ENCODE measurements at places on chromosomes 4 and X.
A peak's percentile ranks its signal among the peaks of the same experiment; 100 is the strongest.

GRCh38 chr4:41728573-41728913 lies 20.0 kb downstream of the PHOX2B start:
- no peak for DNase-seq
- H3K36me3 ChIP-seq: no peaks in the 10 kb centered on the region
- peaks cover 62% of the 10 kb centered on the region for H3K27me3 ChIP-seq
- H3K4me1 ChIP-seq: no peaks in the 10 kb centered on the region

GRCh38 chr4:188987011-188987410 lies 847.8 kb downstream of the TRIML1 start:
- H3K27ac ChIP-seq: no peak overlapping the region
- H3K36me3 ChIP-seq: no peaks in the 10 kb centered on the region
- no peak overlapping the region for H3K4me3 ChIP-seq

GRCh38 chr4:626201-627091 lies 1.1 kb downstream of the PDE6B start:
- no peak overlapping the region for H3K27ac ChIP-seq
- no peaks in the 10 kb centered on the region for H3K4me1 ChIP-seq
- no peaks in the 10 kb centered on the region for H3K36me3 ChIP-seq
- no peaks in the 10 kb centered on the region for H3K27me3 ChIP-seq

- no peaks in the 10 kb centered on the region for H3K36me3 ChIP-seq
- H3K4me1 ChIP-seq: peaks cover 34% of the 10 kb centered on the region
- DNase-seq: no peak
- no peak overlapping the region for H3K27ac ChIP-seq
- peaks cover 17% of the 10 kb centered on the region for H3K27me3 ChIP-seq
- peak overlapping the region; percentile 31 for H3K4me3 ChIP-seq
Observed at GRCh38 chr4:80266902-80267380, 477 bp downstream of the FGF5 start.

DNA sequence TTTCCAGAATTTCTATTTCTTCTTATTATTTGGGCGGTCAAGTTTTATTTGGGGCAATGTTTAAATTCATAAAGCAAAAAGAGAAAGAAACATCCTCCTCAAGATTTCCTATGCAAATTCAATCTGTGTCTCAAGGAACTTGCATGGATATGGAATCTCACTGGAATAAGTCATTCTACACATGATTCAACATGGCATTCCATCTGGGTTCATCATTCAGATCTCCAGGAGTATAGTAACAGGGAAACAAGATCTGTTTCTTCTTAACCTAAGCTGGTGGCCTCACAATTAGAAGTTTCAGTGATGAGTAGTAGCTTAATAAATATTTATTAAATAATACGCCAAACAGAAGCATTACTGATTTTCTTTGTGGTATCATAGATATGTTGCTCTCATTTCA lies 19.8 kb downstream of the KLHL34 start:
- no peaks in the 10 kb centered on the region for H3K27me3 ChIP-seq

- peaks cover 10% of the 10 kb centered on the region for H3K4me1 ChIP-seq
- H3K4me3 ChIP-seq: no peak overlapping the region
- H3K27ac ChIP-seq: no peak overlapping the region
- H3K36me3 ChIP-seq: no peaks in the 10 kb centered on the region
- DNase-seq: no peak
Observed at GRCh38 chr4:37988670-37989069, 28.5 kb downstream of the PTTG2 start.

GRCh38 chr4:56786955-56787354 lies 34.5 kb downstream of the SPINK2 start:
- H3K4me1 ChIP-seq: peaks cover 11% of the 10 kb centered on the region
- peak overlapping the region; percentile 57 for H3K27ac ChIP-seq
- no peak for DNase-seq
- H3K36me3 ChIP-seq: no peaks in the 10 kb centered on the region
- H3K4me3 ChIP-seq: no peak overlapping the region
- H3K27me3 ChIP-seq: no peaks in the 10 kb centered on the region

- no peaks in the 10 kb centered on the region for H3K36me3 ChIP-seq
- H3K4me3 ChIP-seq: no peak overlapping the region
- no peak overlapping the region for H3K27ac ChIP-seq
Observed at GRCh38 chr4:84146300-84146959, 352.7 kb downstream of the NKX6-1 start.

- H3K36me3 ChIP-seq: no peaks in the 10 kb centered on the region
- H3K27ac ChIP-seq: no peak overlapping the region
- DNase-seq: no peak
- H3K27me3 ChIP-seq: no peaks in the 10 kb centered on the region
- H3K4me1 ChIP-seq: no peaks in the 10 kb centered on the region
Observed at GRCh38 chr4:16264798-16265197, 38.5 kb upstream of the TAPT1 start.

GRCh38 chrX:150074175-150074574 lies 135.9 kb upstream of the EOLA2 start:
- no peak overlapping the region for H3K4me3 ChIP-seq
- H3K36me3 ChIP-seq: no peaks in the 10 kb centered on the region
- H3K27ac ChIP-seq: no peak overlapping the region

- no peak for DNase-seq
- H3K4me1 ChIP-seq: no peaks in the 10 kb centered on the region
- peaks cover 16% of the 10 kb centered on the region for H3K27me3 ChIP-seq
- H3K27ac ChIP-seq: no peak overlapping the region
Observed at GRCh38 chr4:145390571-145390970, 91.1 kb upstream of the SMAD1 start.

DNA sequence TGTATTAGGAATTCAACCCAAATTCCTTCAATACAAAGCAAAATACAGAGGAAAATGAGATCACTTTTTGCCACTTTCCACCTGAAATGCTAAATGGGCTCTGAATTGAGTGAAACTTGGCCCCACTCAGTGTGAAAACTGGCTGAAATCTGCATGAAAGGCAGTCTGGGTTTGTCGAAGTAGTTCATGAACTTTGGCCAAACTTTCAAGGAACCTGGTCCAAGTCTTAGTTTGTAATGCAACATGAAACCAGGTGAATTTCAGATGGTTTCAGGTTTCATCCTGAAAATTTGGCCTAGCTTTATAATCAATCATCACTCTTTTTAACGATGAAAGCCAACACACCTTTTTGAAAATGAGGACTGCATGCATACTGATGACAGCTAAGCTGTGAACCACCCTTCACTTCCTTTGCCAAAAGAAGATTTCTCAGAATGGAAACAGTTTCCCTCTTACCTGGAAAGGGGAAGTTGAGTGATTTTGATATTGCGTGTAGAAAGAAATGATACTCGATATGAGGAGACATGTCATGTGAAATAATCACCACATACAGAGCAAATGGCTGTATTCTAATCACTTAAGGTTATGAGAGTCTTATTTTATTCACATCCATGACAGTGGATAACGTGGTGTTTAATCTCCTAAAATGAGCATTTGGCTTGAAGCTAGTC lies 209.9 kb upstream of the ETNPPL start:
- no peak overlapping the region for H3K4me3 ChIP-seq
- no peaks in the 10 kb centered on the region for H3K4me1 ChIP-seq
- H3K36me3 ChIP-seq: no peaks in the 10 kb centered on the region
- H3K27ac ChIP-seq: no peak overlapping the region
- no peaks in the 10 kb centered on the region for H3K27me3 ChIP-seq

DNA sequence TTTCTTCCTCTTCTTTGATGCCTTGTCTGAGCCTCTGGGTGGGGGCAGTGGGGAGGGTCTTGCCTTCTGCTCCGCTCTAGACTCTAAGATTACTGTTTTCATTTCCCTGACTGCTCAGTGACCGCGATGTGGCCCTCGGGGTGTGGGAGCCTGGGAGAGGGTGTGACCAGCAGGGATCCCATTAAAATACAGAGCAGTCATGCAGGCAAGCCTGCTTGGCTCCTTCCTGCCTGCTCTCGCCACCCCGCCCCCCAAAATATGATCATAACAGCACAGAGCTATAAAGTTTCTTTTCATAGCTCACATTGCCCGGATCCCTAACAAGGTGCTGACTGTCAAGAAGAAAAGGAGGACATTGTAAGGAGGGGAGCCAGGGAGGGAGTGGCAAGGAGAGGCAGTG lies 332.9 kb downstream of the RAB28 start:
- H3K4me1 ChIP-seq: no peaks in the 10 kb centered on the region
- DNase-seq: no peak
- no peaks in the 10 kb centered on the region for H3K27me3 ChIP-seq
- no peak overlapping the region for H3K27ac ChIP-seq
- no peak overlapping the region for H3K4me3 ChIP-seq
- H3K36me3 ChIP-seq: no peaks in the 10 kb centered on the region

DNA sequence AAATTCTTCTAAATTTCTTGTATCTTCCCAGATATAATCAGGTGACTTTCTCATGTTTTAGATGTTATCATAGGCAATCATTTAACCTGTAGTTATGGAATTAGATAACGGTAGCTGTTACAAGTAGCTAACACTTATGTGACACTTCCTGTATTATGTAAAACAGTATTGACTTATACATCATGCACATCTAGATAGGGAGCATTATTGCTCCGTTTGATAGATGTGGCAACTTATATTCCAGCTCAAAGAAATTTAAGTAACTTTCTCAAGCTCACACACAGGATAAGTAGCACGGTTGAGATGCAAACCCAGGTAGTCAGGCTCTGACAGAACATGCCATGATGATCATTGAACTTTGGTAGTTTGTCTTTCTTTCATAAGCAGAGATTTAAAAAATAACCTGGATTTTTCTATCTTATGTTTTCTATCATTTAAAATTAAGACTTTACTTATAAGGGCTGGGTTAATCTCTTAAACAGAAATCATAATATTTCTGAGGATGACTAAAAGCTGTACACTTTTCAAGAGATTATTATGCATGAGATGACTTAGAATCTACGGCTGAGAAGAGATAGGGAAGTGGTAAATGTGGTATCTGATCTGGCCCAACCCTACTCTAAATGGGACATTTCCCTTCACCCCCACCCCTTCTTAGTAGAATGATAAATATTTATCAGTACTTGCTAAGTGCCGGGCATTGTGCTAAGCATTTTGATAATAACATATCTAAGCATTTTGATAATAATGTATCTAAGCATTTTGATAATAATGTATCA lies 69.1 kb upstream of the HPGD start:
- H3K36me3 ChIP-seq: no peaks in the 10 kb centered on the region
- no peak for DNase-seq

DNA sequence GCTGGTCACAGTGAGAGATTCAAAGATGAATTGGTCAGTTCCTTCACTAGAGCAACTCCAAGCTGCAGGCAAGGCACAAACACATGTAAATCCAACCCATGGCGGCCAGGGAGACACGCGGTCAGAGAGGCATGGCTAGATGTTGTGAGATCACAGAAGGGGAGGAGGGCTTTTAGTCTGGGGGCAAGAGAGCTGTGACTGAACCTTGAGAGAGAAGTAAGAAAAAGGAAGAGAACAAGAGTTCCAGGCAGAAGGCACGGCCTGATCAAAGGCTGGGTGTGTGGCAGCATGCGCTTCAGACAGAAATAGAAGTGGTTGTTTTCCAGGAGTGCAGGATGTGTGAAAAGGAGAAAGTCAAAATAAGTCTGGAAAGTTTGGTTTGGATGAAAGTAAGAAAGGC lies 15.9 kb downstream of the CCDC149 start:
- DNase-seq: no peak
- no peaks in the 10 kb centered on the region for H3K27me3 ChIP-seq
- no peak overlapping the region for H3K27ac ChIP-seq
- no peaks in the 10 kb centered on the region for H3K4me1 ChIP-seq
- H3K36me3 ChIP-seq: no peaks in the 10 kb centered on the region

GRCh38 chrX:39016556-39016955 lies 215.3 kb downstream of the MID1IP1 start:
- H3K27ac ChIP-seq: no peak overlapping the region
- no peak for DNase-seq
- no peaks in the 10 kb centered on the region for H3K36me3 ChIP-seq
- peaks cover 15% of the 10 kb centered on the region for H3K4me1 ChIP-seq

- no peak overlapping the region for H3K27ac ChIP-seq
- DNase-seq: no peak
- H3K4me3 ChIP-seq: no peak overlapping the region
- H3K4me1 ChIP-seq: no peaks in the 10 kb centered on the region
- no peaks in the 10 kb centered on the region for H3K36me3 ChIP-seq
Observed at GRCh38 chr4:104066533-104066932, 346.7 kb upstream of the TACR3 start.

GRCh38 chr4:55866973-55867574 lies 13.6 kb downstream of the EXOC1 start:
- peak overlapping the region; percentile 87 for H3K27ac ChIP-seq
- H3K27me3 ChIP-seq: no peaks in the 10 kb centered on the region
- no peak for DNase-seq
- H3K4me3 ChIP-seq: no peak overlapping the region
- H3K36me3 ChIP-seq: no peaks in the 10 kb centered on the region

DNA sequence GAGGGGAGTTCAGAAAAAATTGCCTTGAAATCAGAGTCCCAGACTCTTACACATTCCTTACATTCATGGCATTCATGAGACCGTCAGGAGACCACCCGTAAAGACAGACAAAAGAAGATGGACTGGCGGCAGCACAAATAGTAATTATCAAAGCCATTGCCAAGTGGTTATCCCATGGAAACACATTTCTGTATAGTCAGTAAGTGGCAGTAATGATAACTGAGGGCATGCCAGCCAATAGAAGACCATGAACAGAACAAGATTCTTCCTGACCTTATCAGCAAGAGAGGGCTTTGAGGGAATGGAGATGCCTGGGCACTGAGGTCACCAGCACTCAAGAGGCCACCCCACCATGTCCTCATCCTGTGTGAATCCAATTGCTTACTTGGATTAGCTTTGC lies 121.7 kb upstream of the HCCS start:
- no peaks in the 10 kb centered on the region for H3K36me3 ChIP-seq
- H3K27me3 ChIP-seq: no peaks in the 10 kb centered on the region
- no peaks in the 10 kb centered on the region for H3K4me1 ChIP-seq
- H3K27ac ChIP-seq: no peak overlapping the region

DNA sequence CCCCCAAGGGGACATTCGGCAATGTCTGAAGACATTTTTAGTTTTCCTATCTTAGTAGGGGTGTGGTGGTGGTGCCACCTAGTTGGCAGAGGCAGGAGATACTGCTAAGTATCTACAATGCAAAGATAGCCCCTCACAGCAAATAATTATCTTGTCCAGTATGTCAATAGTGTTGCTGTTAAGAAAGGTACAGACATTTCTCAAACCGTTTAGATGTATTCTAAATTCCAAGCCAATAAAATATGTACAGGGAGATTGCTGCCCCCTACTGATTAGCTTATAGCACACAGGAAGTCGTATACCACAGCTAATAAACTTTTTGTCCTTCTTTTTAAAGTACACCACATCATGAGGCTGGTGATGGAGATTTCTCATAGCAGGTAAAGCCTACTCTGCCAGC lies 260.5 kb downstream of the TMA16 start:
- no peak overlapping the region for H3K4me3 ChIP-seq
- H3K27me3 ChIP-seq: no peaks in the 10 kb centered on the region
- H3K4me1 ChIP-seq: no peaks in the 10 kb centered on the region
- H3K36me3 ChIP-seq: no peaks in the 10 kb centered on the region
- no peak for DNase-seq

- H3K36me3 ChIP-seq: no peaks in the 10 kb centered on the region
- no peaks in the 10 kb centered on the region for H3K27me3 ChIP-seq
- no peaks in the 10 kb centered on the region for H3K4me1 ChIP-seq
- no peak for DNase-seq
- no peak overlapping the region for H3K27ac ChIP-seq
Observed at GRCh38 chr4:35516102-35516501, 728.2 kb downstream of the ARAP2 start.
